ENCODE measurements at places on chromosomes 2 and 18.

GRCh38 chr2:53785366-53785765 is 1.4 kb downstream of the ASB3 start:
- no peak for DNase-seq

- no peak for DNase-seq
Measured at GRCh38 chr2:11562011-11562410, 28.2 kb downstream of the GREB1 start.

DNA sequence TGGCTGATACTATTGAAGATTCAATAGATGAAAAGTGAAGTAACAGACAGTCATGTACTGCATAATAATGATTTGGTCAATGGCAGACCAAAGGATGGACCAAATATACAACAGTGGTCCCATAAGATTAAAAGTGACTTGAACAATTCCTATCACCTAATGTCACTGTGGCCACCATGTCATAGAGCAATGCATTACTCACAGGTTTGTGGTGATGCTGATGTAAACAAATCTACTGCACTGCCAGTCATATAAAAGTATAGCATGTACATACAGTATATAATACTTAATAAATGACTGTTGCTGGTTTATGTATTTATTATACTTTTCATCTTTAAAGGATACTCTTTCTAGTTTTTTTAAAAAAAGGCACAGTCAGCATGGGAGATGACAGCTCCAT is 99.9 kb downstream of the USP34 start:
- DNase-seq, result no peak

- DNase-seq, result no peak
Measured at GRCh38 chr2:70312560-70312959, 10.7 kb upstream of the FAM136A start.

DNA sequence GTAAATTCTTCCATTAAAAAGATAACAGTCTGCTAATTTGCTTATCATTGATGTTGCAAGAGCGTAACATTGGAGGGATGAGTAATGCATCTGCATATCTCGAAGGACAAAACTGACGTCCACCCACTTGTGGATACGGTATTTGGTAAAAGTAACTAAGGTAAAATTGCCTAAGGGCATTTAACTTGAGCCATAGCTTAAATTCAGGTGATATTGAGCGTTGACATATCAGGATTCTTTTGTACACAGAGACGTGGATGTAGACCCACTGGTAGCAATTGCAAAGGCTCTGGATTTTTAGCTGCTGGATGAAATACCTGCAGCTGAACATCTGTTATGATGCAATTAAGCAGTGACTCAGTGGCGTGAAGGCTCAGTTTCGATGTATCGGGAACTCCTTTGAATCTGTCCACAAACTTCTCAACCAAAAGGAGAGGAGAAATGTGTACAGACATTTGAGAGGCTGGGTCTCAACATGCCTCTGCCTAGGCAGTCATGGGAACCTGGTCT is 119.3 kb downstream of the SPTBN1 start:
- DNase-seq, result no peak
